ENCODE measurements at places on chromosomes 2 and 18.

- DNase-seq = no peak
Observed at GRCh38 chr2:145931781-145932395, 1412.0 kb upstream of the ZEB2 start.

DNA sequence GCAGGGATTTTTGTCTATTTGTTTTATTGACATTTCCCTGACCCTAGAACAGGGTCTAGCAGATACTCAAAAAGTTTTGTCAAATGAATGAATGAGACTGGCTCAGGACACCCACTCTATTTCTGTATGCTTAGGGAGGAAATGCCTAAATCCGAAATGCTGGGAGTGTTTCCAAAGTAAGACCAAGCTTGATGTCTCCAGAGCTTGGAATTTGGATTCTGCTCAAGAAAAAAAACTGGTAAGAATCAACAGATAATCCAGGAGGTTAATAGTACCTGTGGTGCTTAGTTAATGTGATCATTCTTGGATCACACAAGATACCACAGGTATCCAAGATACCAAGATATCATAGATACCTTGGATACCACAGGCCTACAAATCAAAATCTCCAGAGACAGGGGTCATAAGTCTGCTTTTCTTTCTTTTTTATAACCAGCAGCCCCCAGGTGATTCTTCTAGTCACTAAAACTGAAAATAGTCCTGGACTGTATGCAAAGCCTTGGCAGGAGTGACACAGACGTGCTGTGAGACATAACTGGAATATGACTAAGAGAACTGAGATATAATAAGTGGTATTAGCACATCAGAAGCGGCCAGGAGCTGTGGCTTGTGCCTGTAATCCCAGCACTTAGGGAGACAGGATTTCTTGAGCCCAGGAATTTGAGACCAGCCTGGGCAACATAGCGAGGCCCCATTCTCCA is 39.9 kb upstream of the SP3 start:
- DNase-seq = no peak

DNA sequence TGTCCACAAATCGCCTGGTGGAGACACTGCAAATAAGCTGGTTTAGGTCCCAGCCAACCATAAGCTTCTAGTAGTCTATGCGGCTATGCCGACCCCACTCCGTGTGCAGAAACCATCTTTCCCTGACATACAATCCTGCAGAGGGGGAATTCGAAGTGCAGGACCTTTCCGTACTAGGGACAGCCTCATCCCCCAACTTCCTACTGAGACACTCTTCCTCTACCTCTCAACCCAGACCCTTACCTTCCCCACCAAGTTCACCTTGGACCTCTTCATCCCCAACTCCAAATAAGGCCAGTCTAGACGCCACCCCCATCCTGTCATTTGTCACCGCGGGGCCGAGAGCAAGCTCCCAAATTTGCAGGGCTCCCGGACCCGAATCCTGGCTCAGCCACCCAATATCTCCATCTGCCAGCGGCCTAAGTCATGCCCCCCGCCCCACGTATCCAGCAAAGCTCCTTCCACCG is 496 bp downstream of the SUCLG1 start:
- DNase-seq = no peak

GRCh38 chr2:233285921-233286320 is 21.7 kb upstream of the SAG start:
- no peak for DNase-seq
